ENCODE measurements at places on chromosomes 5 and 9.

GRCh38 chr5:100904259-100904861, 1.3 kb upstream of the ST8SIA4 start:
- no peak for DNase-seq

DNA sequence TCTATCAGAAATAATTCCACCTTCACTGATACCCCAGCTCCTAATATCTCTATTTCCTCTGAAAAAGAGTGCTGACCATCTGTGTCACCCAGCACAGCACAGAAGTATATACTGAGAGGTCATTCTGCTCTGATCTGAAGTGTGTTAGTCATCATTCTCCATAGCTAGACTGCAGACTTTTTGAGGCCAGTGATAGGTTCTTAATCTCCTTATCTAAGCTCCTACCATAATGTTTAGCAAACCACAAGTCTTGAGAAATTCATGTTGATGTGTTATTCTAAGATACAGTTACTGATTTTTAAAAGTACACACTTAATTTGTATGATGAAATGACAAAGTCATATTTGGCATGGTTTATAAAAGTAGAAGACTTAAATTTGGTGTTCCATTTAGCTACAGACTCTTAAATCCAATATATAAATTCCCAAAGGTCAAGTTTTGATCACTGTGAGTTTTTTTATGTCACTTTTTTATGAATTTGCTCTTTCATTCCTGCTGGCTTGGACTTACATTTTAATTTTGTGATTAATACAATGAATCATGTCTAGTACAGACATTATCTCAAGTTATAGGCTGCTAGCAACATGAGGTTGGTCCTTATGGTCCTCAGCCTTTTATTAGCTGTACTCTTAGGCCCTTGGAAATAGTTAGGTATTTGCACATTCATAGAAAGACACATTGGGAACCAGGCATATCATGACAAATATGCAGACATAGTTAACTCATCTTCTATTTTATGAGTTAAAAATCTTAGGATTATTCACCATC, 380.8 kb downstream of the EBF1 start:
- DNase-seq, result peak; percentile 56

DNA sequence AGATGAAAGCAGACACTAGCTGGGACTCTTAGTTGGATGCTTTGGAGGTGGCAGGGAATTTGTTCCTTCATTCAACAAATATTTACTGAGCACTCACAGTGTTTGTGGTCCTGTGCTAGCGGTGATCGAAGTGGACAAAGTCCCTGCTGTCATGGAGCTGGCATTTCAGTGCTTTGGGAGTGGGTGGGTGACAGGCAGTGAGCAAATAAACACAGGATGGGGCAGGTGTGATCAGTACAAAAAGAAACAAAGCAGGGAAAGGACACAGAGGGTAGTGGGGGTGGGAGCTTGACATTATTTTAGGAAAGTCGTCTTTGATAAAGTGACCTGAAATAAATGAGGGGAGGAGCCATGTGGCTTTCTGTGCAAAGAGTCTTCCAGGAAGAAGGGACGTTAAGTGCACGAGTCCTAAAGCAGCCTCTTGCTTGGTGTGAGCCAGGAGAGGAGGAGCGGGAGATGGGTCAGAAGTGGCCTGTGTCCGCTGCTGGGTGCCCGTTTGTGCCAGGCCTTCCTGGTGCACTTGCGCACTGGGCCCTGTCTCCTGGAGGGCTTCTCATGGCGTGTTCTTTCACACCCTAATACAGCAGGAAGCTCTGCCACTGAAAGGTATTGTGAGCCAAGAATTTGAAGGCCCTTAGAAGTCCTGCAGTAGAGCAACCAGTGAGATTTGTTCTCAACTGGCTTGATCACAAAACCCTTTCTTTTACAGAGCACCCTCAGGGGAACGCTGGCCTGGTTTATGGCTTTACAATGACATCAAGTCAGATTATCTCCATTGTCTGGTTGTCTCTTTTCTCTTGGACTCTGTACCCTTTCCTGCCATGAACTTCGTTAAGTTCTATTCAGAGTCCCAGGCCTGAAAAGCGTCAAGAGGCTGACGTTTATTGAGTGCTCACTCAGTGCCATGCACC, 14.8 kb downstream of the NDST1 start:
- DNase-seq, result no peak

- DNase-seq, result no peak
These were observed 136.5 kb downstream of the EFNA5 start for GRCh38 chr5:107533910-107534876.

- DNase-seq, result peak; percentile 2
These were observed 7.2 kb downstream of the GAPT start for GRCh38 chr5:58498340-58498942.

DNA sequence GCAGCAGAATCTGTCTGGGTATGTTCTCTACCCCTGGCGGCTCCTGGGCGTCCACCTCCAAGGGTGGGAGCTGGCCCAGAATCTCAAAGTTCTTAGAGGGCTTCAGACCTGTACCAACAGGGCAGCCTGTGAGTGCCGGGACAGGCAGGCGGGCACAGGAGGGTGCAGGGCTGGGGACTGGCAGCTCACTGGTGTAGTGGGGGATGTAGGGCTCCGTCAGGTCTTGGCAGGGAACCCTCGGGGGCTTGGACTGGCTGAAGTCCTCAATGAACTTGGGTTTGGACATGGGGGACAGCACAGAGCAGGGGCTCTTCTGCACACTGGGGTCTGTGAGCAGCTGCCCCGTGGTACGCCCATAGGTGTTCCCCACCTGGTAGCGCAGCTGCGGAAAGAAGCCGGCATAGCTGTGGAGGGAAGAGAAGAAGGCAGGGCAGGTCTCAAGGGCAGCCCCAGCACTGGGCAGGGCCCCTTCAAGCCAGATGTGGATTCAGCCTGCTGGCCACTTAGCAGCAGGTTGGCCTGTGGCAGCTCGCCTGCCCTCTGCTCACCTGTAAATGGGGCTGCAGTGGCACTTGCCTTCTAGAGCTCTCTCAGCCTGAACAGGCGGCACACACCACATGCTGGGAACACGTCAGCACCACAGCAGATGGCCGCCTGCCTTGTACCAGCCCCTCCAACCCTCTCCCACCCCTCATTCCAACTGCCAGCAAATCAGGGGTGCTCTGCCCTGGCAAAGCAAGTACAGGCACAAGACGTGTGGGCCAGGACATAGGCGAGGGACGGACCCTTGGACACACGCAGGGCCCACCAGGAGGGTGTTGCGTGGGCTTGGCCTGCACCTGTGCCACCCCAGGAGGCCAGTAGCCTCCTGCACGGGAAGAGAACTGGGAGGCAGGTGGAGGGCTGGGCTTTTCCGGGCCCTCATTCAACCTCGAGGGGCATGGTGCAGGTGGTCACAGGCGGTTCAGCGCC, 4.6 kb downstream of the TUBB4B start:
- DNase-seq, result no peak

DNA sequence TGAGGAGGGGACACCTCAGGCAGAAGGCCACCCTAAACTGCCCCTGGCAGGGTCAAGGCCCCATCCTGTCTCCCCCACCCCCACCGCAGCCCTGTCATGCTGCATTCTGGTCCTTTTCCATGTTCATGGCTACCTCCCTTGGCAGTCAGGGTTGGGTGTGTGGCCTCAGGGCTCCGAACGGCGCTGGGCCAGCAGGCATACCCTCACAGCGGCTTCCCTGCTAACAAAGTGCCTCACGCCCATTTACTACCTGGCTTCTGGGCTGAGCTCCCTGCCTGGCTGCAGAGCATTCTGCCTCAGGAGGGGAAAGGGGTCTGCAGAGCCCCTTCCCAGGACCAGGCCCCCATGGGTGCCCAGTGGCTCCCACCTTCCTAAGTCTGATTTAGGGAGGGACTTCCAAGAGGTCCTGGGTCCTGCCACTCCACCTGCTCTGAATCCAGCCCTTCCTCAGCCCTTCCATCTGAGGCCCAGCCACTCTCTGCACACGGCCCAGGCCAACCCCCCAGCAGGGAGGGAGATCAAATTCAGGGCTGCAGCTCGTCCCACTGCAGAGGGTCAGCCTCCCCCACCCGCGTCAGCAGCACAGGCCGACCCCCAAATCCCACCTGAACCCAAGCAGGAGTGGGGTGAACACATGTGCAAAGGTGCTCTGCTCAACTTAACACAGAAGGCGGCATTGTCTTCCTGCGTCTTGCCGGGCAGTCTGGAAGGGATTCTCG, 115.9 kb upstream of the PHYKPL start:
- DNase-seq, result no peak

GRCh38 chr5:59484618-59485017, 408.9 kb downstream of the PDE4D start:
- no peak for DNase-seq
